ENCODE measurements at places on chromosomes 3 and 15.

DNA sequence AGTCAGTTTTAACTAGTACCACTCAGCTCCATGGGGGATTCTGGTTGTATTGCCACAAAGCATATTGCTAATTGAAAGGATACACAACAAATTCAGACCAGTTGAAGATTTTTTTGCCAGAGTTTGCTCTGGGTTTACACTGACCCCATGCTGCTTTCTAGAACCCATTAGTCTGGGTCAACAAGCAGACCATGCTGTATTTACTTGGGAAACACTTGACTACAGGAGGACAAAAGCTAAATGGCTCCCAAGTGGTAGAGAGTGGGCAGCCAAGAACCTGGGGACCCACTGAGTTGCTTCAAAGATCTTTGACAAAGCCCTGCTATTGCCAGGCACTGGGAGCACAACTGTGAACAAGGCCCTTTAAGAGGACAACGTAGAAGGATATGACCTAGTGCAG is 86.8 kb upstream of the PSMD6 start:
- DNase-seq = no peak

DNA sequence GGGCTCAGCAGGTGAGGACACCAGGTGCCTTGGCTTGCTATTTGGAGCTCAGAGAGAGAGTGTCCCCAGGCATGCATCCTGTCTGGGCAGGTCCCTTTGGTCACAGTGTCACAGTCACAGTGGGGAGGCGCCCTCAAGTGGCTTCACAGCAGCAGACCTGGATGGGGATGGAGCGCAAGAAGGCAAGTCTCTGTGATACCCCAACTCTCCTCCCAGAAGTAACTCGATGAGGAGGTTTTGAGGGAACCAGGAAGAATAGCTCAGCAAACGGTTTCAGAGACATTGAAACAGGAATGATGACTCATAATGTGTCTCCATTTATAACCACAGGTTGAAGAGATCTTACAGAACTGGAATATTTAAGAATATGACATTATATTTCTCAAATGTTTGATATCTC is 66.5 kb upstream of the SH3GL3 start:
- no peak for DNase-seq

GRCh38 chr15:58043192-58043903 is 22.2 kb downstream of the ALDH1A2 start:
- DNase-seq = no peak

- no peak for DNase-seq
These were observed 4.3 kb upstream of the LRRK1 start for GRCh38 chr15:100914876-100915275.

All from effector CD8-positive, alpha-beta T cell (primary cell).